ENCODE measurements at places on chromosomes 11 and 22. TPM values are rescaled to one million over a fixed set of nuclear protein-coding genes. Genes with fewer than 3 reads are reported as not detected.
A peak's percentile ranks its signal among the peaks of the same experiment; 100 is the strongest.

The ARL2 gene
- total RNA-seq = 34.0 TPM

The ENTHD1 gene
- not detected for total RNA-seq

- no peaks in the 10 kb centered on the region for H3K27me3 ChIP-seq
- no peaks in the 10 kb centered on the region for H3K36me3 ChIP-seq
- DNase-seq = no peak
- no peak overlapping the region for H3K4me3 ChIP-seq
- no peak overlapping the region for H3K27ac ChIP-seq
Measured at GRCh38 chr11:40393511-40393910, 1065.9 kb downstream of the LRRC4C start.

DNA sequence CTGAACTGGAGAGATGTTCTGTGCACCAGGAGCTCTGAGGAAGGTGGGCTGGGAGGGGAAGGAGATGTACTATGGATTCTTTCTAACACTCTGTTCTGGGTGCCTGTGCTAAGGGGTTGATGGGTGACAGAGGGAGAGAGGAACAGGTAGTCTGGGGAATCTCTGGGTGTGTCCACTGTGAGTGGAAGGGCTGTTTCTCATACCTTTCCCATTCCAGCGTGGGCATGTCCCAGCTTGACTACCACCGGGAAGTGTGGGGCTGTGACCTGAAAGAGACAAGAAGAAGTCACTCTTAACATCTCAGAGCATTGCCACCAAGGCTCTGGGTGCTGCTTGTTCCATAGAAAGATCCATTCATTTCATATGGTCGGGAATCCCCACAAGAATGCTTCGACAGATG, 121.9 kb downstream of the FBXO7 start:
- no peak overlapping the region for H3K27ac ChIP-seq
- H3K4me1 ChIP-seq = no peaks in the 10 kb centered on the region
- DNase-seq = no peak
- no peaks in the 10 kb centered on the region for H3K36me3 ChIP-seq
- H3K4me3 ChIP-seq = no peak overlapping the region

- H3K27me3 ChIP-seq = no peaks in the 10 kb centered on the region
- H3K4me3 ChIP-seq = no peak overlapping the region
- DNase-seq = no peak
- no peaks in the 10 kb centered on the region for H3K36me3 ChIP-seq
- H3K4me1 ChIP-seq = no peaks in the 10 kb centered on the region
Measured at GRCh38 chr11:39461066-39461465, 1998.4 kb downstream of the LRRC4C start.

DNA sequence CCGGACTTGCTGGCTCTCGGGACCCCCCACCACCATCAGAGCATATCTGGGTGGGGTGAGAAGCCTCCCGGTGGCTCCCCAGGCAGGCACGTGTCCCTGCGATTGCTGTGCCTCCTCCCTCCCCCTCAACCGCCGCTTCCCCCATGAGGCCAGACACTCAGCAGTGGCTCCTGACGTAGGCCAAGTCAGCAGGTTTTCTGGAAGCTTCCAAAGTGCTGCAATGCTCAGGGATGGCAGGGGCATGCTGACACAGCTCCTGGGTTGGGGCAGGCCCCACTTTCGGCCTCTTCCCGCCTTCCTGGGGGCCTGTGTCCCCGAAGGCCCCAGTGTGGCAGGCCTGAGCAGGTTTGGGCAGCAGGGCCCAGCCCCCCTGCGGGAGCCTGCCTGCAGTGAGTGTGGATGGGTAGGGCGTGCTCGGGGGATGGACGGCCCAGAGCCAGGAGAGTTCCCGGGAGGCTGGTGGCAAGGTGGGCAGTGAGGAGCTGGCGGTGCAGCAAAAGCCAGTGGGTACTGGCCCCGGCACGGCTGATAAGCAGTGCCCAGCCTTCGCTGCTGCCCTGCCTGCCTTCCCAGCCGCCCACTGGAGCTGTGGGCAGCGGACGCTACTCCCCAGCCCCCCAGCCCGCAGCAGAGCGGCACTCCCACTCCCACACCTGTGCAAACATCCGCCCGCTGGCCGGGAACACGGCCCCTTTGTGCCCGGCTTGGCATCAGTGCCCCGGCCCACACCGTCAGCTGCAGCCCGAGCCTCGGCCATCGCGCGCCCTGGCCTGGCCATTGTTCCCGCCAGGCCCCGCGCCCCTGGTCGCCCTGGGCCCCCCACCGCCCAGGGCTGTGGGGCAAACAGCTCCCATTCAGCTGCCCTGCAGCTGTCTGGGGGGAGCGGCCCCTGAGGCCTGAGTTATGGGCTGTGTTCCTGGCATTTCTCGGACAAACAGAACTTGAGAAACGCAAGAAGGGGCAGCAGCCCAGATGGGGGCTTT, 125.0 kb downstream of the KCNQ1OT1 start:
- H3K36me3 ChIP-seq = no peaks in the 10 kb centered on the region
- peak; percentile 62 for DNase-seq
- H3K27ac ChIP-seq = no peak overlapping the region
- H3K4me1 ChIP-seq = no peaks in the 10 kb centered on the region
